ENCODE measurements at places on chromosomes 3 and 15.

DNA sequence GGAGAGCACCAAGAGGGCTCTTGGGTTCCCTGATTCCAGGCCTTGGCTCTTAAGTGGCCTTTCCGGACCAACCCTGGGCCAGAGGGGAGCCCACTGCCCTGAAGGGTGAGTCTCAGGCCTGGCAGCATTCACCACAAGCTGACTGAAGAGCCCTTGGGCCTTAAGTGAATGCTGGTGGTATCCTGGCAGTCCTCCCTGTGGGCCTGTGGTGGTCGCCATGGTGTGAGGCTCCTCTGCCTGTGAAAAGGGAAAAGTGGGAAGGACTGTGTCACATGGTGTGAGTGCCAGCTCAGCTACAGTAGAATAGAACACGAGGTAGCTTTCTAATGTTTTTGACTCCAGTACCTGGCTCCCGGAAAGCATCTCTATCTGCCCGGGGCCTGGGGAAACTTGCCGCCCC is 15.3 kb downstream of the CHDH start:
- DNase-seq = no peak

GRCh38 chr3:53361852-53362251 is 14.5 kb upstream of the DCP1A start:
- DNase-seq = no peak

GRCh38 chr15:22887157-22887951 is 48.9 kb downstream of the NIPA2 start:
- no peak for DNase-seq

- no peak for DNase-seq
These were observed 678.1 kb upstream of the DPPA4 start for GRCh38 chr3:110015231-110015963.

- DNase-seq = no peak
These were observed 177.0 kb downstream of the OR4M2 start for GRCh38 chr15:22257047-22258008.
